Esophagus mucosa (tissue), 1 donor: ENCODE measurements at places on chromosomes 11 and 22. TPM values are rescaled to one million over a fixed set of nuclear protein-coding genes. Genes with fewer than 3 reads are reported as not detected.

The ADM2 gene
- 11.7 TPM for total RNA-seq

The DGCR6L gene
- 34.8 TPM for total RNA-seq

The MIAT gene
- total RNA-seq: 1.1 TPM

GRCh38 chr11:12542186-12542935 lies 131.9 kb upstream of the TEAD1 start:
- ATAC-seq: no peak

DNA sequence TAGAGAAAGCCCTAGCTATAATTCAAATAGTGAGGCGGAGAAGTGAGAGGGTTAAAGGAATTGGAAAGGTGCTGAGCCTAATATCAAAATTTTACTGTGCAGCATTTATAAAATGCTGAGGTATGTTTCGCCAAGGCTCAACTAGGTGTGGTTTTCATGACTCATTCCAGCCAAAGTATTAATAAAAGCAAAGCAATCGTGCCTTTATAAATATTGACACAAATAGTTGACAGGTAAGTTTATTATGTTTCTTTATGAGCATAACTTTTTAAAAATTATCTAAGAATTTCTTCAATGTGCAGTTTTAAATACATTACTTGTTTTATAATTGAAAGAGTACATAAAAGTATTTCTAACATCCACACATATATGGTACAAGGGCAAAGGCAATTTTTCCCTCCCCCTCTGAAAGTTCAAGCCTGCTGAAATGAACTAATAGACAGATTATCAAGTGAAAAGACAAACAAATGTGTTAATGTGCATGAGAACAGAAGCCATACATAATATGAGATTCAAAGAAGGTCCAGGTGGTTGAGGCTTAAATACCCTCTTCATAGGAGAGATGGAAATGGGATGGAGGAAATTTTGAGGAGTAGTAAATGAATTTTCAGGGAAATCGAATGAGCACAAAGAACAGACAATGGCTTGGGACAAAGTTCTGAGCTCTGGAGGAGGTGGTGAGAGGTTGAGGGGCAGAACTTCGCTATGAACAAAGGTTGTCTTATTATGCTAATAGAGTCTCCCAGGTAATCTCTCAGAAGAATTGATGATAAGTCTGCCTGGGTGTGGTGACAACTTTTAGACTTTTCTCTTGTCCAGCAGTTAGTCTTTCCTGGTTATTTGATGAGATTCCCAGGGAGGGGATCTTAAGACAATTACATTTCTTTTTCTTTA lies 326.5 kb downstream of the BUD13 start:
- no peak for ATAC-seq

GRCh38 chr11:115817844-115818468 lies 313.7 kb upstream of the CADM1 start:
- no peak for ATAC-seq

GRCh38 chr11:2477254-2477653 lies 32.4 kb downstream of the KCNQ1 start:
- ATAC-seq: no peak

GRCh38 chr11:65593518-65594414 lies 1.8 kb downstream of the KCNK7 start:
- peak; percentile 10 for ATAC-seq

DNA sequence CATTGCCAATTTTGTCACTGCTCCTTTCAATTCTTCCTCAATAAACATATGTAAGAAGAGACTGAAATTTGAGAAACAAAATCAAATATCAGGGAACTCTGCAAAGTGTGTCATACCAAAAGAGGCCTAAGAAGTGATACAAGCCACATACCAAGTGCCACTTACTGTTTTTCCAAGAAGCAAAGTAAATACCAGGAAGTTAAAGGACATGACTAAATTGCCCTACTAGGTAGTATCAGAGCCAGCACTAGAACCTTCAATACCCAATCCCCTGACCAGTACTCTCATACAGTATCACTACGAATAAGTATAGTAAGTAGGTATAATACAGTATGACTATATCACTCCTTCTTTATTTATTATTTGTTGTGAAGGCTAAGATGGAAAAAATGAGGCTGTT lies 13.6 kb downstream of the MAML2 start:
- no peak for ATAC-seq
